Activated CD8-positive, alpha-beta memory T cell treated with anti-CD3 and anti-CD28 coated beads, Interleukin-2, amount 10 ng/mL, durations not matched to agents 7 days and 5 days (primary cell): ENCODE measurements at places on chromosomes 16 and 17.

GRCh38 chr16:75239542-75240122, 11.8 kb downstream of the BCAR1 start:
- no peak for DNase-seq

DNA sequence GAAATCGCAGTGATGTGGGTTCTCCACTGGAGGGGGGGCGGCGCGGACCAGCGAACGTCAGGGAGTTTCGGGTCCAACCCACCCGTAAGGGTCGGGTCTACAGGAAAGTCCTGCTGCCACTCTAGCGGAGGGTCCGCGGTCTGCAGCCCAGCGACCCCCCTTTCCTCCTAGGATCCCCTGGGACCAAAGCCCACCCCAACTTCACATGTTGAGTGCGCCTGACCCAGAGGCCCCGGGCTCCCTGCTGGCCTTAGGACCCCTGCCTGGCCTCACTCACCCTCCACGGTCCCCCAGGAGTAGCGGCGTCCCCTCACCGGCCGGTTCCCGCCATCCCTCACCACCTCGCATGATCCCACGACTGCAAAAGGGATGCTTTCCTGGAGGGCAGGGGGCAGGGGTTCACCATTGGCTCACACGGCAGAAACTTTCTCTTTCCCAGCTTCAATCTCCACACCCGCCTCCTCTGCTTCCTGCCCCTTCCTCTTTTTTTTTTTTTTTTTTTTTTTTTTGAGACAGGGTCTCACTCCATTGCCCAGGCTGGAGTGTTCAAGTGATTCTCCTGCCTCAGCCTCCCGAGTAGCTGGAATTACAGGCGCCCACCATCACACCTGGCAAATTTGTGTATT, 3.1 kb downstream of the SEPTIN1 start:
- no peak for DNase-seq

GRCh38 chr17:7632492-7632894, 2.6 kb downstream of the SHBG start:
- peak; percentile 59 for DNase-seq

- DNase-seq, result peak; percentile 76
Measured at GRCh38 chr17:80861892-80862291, 129.7 kb upstream of the CHMP6 start.

DNA sequence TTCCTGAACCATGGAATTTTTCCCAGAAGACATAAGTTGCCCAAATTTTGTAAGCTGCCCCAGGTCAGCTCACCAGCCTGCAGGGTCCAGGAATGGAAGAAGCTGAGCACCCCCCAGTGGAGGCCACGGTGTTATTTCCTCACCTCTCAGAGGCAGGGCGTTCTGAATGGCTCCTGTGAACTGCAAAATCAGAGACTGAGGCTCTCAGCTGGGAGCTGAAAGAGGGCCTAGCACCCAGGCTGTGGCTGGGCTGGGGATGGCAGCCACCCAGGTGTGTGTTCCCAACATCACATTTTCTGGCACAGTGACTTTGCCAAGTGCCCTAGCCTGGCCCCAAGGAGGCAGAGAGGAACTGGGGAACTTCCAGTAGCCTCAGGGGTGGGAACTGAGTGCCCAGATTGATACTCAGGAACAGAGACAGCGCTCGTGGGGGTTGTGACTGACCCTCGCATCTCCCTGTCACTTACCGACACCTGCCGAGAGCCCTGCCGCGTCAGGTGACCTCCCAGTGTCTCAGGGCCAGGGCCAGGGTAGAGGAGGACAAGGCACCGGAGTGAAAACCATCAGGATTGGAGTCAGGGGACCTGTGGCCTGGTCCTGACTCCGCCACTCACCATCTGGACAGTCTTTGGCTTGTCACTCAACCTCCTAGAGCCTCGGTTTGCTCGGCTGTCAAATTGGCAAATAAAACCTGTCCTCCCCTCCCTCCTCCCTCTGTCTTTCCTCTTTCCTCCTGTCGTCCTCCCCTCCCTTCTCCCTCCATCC, 11.3 kb downstream of the CACNG4 start:
- DNase-seq, result no peak

DNA sequence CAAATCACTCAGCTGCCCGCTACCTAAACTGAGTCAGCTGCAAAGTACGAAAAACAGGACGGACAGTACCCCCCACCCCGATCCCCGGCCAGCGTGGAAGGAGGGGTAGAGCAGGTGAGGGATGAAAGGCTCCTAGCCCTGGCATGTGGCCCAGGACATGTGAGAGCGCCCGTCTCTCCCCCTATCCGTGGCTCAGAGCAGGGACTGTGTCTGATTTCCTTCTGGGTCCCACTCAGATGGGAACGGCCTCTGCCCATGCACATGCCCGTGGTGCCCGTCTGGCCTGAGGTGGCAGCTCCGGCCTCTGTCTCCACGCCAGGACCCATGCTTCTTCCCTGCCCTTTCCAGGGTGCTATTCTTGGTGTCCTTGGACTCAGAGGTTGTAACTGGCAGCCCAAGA, 30.2 kb upstream of the RASD1 start:
- no peak for DNase-seq

GRCh38 chr17:32528825-32529224, 42.0 kb downstream of the CDK5R1 start:
- DNase-seq, result no peak

DNA sequence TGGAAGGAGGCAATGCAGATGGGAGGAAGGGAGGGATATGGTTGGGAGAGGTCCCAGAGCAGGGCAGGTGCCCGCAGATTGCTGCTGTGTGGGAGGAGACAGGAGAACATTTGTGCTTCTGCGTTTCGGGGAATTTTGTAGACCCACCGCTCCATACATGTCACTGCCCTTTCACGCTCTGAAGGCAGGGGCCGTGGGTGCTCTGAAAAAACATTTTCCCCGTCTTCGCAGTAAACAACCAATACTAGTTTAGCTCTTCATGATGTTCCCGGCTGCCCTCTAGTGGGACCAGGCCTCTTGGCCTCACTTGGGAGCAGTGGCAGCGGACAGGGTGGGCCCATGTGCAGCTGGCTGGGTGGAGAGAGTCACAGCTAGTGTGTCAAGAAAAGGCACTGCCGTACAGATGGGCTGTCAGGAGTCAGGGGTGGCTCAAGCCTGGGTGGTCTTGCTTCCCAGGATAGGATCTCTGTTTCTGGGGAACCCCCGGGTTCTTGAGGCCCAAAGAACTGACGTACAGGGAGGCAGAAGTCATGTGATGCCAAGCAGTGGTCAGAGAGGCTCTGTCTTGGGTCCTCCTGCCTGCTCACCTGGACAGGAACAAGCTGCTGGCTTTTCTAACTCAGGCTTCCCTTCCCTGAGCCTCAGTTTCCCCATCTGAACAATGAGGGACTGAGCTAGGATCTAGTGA, 46.5 kb upstream of the CPNE2 start:
- no peak for DNase-seq

GRCh38 chr16:56262551-56263245, 71.4 kb downstream of the GNAO1 start:
- peak; percentile 39 for DNase-seq

DNA sequence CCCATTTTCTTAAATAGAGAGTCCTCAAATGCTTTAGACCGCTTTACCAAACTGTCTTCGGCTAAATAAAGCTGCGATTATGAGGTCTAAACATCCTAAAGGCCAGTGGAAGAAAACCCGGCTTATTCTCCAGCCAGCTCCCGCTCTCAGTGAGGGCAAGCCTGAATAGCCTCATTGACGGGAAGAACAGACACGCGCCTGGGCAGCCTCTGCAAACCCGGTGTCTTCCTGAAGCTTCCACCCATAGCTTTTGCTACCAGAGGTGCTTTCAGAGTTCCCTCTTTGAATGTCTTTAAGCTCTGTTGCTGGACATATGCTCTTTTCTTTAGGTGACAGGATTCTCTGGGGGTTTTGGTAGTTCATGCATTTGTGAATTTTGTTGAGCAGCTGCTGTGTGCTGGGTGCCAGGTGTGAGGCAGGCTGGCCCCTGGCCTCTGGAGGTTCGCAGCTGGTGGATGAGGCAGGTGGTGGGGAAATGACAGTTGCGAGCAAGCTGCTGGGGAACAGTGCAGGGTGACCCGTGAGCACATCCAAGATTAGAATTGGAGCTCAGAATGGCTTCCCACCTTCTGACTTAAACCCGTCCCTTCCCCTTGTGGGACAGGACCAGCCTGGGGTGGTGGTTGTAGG, 44.7 kb downstream of the CRISPLD2 start:
- no peak for DNase-seq

DNA sequence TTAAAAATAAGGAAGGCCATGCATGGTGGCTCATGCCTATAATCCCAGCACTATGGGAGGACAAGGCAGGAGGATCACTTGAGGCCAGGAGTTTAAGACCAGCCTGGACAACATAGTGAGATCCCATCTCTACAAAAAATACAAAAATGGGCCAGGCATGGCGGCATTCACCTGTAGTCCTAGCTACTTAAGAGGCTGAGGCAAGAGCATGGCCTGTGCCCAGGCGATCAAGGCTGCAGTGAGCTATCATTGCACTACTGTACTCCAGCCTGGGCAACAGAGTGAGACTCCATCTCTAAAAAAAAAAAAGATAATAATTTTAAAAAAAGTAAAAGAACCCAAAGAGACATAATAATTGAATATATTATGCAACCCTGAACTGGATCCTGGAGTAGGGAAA, 83.6 kb upstream of the ZNF423 start:
- DNase-seq, result no peak

DNA sequence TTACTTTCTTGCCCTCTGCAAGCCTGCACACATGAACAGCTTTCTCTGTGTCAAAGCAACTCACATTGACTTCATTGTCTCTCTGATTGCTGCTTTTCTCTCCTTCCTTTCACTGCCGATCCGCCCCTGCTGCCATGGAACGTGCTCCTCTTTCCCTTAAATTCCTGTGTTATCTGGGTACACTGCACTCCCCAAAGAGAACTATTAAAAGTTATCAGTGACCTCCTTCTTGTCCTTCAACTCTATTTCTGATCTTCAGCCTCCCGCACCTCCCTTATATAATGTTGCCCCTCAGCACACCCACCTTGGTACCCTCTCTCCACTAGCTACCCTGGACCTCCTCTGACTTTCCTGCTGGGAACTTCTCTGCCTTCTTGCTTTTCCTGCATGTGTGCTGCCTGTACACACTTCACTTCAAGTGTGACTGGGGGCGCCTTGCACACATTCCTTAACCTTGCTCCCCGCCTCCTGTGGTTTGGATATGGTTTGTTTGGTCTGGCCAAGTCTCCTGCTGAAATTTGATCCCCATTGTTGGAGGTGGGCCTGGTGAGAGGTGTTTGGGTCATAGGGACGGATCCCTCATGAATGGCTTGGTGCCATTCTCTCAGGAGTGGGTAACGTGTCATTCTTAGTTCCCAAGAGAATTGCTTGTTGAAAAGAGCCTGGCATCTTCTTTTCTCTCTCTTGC, 26.7 kb upstream of the PMP22 start:
- no peak for DNase-seq

DNA sequence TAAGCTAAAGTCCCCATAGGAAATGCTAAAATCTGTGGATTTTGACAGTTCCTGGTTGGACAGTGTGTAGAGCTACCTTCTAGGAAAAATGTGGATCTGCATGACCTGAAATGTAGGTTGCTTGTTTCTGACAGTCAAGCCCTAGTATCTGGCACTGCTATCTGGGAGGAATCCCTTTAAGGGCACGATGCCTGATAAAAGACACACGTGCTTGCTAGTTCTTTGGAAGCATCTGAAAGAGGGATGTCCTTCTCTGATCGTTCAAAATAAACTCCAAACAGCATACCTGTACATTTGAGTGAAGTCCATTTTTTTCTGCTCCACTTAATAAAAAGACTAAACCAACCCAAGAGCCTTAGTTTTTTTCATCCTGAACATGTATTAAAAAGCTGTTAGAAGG, 101.3 kb downstream of the CDK5R1 start:
- DNase-seq, result no peak

- peak; percentile 44 for DNase-seq
Measured at GRCh38 chr17:45784741-45785479, 790 bp downstream of the CRHR1 start.

GRCh38 chr16:630249-630814, 453 bp upstream of the WFIKKN1 start:
- DNase-seq, result no peak

- DNase-seq, result no peak
Measured at GRCh38 chr17:49986396-49987289, 8.4 kb downstream of the DLX3 start.

- DNase-seq, result no peak
Measured at GRCh38 chr17:71849783-71850768, 270.7 kb upstream of the SOX9 start.

DNA sequence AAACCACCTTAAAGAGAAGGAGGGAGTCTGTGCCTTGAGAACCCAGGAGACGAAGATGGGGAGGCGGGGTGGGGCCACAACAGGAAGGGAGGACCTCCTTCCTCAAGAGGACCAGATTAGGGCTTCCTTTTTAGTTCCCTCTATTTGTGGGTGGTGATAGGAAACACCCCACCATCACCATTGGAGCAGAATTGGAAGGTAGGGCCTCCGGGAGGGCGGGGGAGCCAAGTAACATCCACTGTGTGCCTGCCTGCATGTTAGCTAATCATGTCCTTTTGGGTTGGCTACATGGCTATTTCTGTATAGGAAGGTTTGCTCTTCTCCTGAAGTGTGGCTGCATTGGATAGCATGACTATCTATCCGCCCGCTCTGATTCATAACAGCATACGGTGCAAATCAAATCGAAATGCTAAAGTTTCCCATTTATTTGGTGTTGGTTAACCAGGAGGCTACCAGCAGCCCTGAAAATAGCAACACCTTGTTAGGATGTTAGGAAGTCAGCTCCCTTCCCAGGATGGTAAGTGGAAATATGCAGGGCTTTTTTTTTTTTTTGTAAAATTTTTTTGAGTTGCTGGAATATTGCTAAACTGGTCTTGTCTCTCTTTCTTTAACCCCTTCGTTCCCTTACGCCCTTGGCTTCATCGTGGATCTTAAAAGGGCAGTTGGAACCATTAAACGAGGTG, 4.2 kb downstream of the SYT17 start:
- no peak for DNase-seq

- no peak for DNase-seq
Measured at GRCh38 chr16:35792516-35793285, 2333.3 kb downstream of the TP53TG3F start.

- no peak for DNase-seq
Measured at GRCh38 chr17:31391496-31391949, at the start of gene RAB11FIP4. Gene RAB11FIP4 (plus strand): TSS chr17:31391675. CDS start chr17:31391853, 178 bp downstream.

GRCh38 chr17:75776386-75777295, 8.0 kb upstream of the UNK start:
- peak; percentile 50 for DNase-seq
